Stimulated activated CD4-positive, alpha-beta T cell treated with anti-CD3 and anti-CD28 coated beads, Interleukin-12 subunit alpha, Interleukin-12 subunit beta, amount 100 ng/mL, for 4 hours (primary cell): ENCODE measurements at places on chromosomes 5 and 9.

- no peak for DNase-seq
Observed at GRCh38 chr9:121288673-121289025, 20.7 kb downstream of the GSN start.

DNA sequence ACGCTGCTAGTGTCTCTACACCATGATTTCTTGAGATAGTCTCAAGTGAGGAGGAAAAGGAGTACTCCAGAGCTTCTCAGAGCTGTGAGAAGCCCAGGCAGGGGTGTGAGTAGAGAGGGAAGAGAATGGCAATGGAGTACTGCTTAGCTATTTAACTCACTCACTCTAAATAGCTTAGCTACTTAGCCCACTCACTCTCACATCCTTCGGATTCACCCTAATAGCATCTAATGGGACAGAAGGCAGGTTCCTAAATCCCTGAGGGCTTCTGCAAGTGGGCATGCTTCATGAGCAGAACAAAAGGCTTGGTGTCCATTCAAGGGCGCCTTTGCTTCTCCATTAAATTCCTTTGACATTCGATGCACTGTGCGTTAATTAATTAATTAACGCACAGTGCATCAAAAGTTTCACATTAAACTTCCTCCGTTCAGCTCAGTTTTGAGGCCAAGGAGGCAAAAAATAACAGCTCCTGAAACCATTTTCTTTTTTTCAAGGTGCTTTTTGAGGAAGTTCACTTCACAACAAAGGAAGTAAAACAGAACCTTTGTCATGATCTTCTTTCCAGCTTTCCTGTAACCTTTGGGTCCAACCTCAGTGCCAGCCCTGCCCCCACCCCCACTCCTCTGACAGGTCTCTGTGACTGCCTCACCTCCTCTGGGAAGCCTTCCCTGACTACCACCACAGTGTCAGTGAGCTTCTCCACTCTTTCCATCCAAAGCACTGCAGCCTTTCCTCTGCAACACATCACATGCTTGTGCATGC is 294.0 kb downstream of the SEC61B start:
- DNase-seq, result no peak

- DNase-seq, result no peak
Observed at GRCh38 chr9:76962732-76963131, 56.7 kb upstream of the FOXB2 start.

DNA sequence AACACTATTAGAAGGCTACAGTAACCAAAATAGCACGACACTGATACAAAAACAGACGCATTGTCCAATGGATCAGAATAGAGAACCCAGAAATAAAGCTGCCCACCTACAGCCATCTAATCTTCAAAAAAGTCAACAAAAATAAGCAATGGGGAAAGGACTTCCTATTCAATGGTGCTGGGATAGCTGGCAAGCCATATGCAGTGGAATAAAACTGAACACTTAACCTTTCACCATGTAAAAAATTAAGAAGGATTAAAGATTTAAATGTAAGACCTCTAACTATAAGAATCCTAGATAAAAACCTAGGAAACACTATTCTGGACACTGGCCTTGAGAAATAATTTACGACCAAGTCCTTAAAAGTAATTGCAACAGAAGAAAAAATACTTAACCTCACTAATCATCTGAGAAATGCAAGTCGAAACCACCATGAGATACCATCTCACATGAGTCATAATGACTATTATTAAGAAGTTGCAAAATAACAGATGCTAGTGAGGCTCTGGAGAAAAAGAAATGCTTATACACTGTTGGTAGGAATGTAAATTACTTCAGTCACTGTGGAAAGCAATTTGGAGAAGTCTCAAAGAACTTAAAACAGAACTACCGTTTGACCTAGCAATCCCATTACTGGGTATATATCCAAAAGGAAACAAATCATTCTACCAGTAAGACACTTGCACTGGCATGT is 203.3 kb upstream of the CDH9 start:
- no peak for DNase-seq

GRCh38 chr5:149409268-149409948 is 30.3 kb upstream of the IL17B start:
- DNase-seq, result no peak

DNA sequence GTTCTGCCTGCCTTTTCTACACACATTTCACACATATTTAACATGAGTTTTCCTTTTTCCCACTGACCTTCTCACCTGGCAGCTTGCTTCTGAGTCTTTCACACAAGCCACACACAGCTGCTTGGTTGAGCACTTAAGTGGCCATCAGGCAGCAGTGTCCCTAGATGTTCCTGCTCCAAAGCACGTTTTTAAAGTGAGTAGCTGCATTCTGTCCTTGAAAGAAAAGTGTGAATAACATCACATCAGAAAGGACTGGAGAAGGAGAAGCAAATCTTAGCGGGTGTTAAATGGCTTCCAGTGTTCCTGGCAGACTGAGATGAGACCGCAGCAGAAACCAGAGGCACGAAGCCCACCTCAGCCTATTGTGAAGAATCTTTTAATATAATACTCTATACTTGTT is 209.2 kb upstream of the IRX4 start:
- no peak for DNase-seq

DNA sequence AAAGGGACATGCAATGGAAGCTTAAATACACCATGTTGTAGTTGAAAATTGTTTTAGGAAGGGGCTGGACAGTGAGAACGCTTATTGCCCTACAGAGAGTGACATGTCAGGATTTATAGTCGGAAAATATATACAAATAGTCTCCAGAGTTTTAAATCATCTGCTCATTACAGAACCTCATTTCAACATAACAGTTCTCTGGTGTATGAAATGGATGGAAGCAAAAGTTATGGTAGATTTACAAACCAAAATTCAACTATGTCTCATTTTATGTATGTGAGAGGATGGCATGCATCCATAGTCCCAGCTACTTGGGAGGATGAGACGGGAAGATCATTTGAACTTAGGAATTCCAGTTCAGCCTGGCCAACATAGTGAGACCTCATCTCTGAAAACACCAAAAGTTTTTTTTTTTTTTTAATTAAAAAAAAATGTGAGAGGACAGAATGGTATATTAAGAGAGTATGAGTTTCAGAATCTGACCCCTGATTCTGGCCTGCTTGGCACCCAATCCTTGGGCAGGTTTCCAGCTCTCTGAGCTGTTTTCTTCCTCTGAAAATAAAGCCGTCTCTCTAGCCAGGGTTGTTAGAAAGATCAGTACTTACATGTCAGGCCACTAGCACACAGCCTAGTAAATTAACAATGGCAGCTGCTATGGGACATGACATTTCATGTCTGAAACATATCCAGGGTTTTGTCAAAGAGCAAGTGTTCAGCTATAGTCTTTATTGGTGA is 40.1 kb downstream of the IQGAP2 start:
- no peak for DNase-seq

GRCh38 chr9:111040494-111040893 is 2.2 kb upstream of the LPAR1 start:
- DNase-seq, result no peak

GRCh38 chr9:99690573-99690972 is 131.1 kb upstream of the NR4A3 start:
- DNase-seq, result no peak

- DNase-seq, result no peak
Observed at GRCh38 chr5:111973961-111974360, 217.0 kb upstream of the NREP start.

DNA sequence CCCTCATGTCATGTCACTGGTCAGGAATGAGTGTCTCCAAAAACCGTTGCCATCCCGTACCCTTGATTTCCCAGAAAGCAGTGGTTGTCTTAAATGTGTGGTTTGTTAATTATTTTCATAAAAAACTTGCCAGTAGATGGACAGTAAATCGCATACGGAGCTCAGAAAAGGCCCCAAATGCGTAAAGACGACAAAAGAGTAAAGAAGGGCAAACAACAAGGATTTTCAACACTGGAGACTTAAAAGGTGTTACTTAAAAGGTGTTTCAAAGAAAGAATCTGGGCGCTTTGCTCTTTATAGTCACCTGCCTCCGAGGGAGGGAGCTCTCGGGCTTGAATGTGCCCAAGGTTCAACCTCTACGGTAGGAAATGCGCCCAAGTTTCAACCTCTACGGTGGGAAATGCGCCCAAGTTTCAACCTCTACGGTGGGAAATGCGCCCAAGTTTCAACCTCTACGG is 734 bp downstream of the KIF27 start:
- no peak for DNase-seq

DNA sequence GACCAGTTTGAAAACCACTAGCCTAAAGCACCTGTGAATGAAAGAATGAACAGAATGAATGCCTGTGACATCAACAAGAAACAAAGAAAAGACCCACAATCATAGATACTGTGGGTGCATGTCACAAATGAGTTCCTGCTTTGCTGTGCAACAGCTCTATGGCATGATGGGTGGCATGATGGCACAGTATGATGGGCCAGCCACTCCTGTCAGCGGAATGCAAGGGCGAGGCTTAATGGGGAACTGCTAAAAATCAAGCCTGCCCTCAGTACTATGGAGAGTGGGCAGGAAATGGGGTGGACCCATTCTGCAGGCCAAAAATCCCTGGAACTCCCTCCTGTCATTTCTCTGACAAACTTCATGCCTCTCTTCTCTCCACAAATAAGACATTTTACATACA is 89.0 kb downstream of the DCP2 start:
- no peak for DNase-seq

- DNase-seq, result no peak
Observed at GRCh38 chr5:107329850-107330249, 340.9 kb downstream of the EFNA5 start.

- no peak for DNase-seq
Observed at GRCh38 chr5:127565586-127566270, 48.3 kb downstream of the PRRC1 start.

DNA sequence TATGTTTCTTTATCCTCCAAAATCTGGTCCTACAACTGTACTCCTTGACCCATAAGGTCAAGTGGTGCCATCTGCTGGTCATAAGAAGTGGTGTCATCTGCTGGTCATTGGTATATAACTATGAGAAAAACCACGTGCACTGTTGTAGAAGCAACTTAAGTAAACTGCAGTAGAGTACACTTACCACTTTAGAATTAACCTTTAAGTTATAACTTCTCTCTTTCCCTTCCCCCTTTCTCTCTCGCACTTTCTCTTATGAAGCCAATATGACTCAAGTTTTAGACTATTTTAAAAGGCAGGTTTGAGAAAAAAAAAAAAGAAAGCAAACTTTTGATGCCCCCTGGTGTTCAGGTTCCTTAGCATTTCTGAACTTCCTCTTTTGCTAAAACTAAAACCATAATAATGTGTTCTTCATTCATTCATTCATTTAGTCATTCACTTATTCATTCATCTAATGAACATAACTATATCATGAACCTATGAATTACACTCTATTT is 12.8 kb upstream of the MTAP start:
- no peak for DNase-seq

DNA sequence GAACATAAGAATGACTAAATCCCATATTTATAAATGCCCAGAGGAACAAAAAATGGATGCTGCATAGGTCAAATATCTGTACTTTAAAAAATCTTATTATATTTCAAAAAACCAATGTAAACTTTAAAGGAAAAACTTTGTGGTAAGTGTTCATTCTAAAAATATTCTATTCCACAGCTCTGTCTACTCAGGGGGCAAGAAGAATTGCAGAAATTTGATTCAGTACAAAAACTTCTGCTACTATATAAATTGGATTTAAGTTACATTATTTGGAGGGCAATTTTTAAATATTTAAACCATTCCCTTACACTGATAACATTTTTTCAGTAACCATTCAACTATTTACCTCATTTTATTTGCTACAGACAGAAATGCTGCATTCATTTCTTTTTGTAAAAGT is 32.1 kb downstream of the NFIB start:
- DNase-seq, result no peak

DNA sequence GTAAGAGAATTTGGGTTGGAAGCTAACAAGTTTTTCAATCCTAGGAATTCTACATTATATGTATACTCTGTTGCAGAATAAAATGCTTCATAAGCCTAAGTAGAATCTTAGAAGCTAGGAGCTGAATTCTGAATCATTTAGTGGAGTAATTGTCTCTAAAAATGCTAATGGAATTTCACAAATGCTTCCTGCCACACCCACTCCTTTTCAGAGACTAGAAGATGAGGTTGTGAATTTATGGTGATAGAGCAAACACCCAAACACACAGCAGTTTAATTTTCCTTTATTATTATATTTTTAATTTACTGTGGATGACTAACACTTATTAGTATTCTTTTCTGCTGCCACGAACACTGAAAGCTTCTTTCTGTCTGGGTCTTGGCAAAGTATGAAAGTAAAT is 208.0 kb upstream of the PDE4D start:
- DNase-seq, result no peak

GRCh38 chr5:122154910-122155309 is 25.6 kb downstream of the ZNF474 start:
- no peak for DNase-seq

GRCh38 chr9:30504502-30504905 is 1879.9 kb upstream of the ACO1 start:
- no peak for DNase-seq

DNA sequence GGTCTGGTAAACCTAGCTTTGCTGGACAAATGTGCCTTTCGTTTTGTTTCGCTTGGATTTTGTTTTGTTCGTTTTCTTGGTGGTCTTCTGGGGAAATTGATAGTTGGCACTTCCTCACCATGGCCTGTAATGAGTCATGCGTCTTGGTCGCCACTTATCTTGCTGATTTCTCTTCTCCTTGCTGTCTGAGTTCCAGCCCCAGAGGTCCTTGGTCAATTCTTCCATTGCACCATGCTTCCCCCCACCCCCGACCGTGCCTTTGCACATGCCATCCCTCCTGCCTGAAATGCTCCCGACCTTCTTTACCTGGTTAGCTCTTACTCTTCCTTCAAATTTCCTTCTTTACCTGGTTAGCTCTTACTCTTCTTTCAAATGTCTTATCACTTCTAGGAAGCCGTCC is 168.7 kb upstream of the MSX2 start:
- DNase-seq, result no peak

DNA sequence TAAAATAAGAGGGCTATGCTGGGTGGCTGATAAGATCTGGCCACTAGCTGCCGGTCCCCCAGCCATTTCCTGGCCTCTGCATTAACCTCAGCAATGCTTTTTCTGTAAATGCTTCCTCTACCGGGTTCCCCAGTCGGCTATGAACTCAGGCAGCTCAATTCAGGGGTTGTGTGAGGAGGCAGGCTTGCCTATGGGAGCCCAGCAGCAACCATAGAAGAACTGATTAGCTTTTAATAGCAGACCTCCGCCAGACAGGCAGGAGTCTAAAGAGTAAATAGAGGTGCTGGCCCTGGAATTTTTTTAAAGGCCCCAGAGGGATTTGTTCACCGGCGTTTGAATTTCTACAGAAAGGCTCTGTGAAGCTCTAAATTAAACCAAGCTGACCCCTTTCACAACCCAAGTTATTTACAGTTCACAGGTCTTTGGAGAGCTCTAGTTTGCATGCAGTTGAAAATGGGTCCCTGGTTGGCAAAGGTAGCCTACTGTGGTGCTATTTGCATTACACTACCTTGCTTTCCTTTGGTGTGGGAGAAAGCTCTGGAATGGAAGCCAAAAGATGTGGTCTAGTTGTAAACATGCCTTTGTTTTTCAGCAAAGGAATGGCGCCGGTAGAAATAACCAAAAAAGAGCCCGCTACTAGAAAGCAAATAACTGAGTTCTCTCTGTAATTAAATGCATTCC is 289.7 kb upstream of the SEMA6A start:
- no peak for DNase-seq
